ENCODE measurements at places on chromosomes 6 and 20. TPM values are rescaled to one million over a fixed set of nuclear protein-coding genes. Genes with fewer than 3 reads are reported as not detected.

The SLC17A3 gene
- not detected for total RNA-seq

The ZC3H12D gene
- total RNA-seq: 39.0 TPM

The MEP1A gene
- not detected for total RNA-seq

The ARMC2 gene
- 4.6 TPM for total RNA-seq

The MED20 gene
- total RNA-seq: 23.4 TPM

The ZBTB46 gene
- total RNA-seq: 0.31 TPM

The TPMT gene
- total RNA-seq: 7.0 TPM

DNA sequence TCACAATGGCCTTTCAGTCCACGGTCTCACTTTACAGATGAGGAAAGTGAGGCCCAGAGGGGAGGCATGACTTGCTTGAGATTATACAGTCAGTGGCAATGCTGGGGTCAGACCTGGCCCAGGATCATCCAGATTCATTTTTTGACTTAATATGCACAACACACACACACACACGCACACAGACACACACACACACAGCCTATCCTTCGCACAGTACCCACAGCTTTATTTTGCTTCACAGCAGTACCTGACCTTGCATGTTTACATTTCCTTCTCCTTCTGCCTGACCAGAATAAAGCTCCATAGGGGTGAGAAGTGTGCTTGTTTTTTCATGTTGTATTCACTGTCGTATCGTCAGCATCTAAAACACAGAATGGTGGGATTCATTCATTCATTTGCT is 79.8 kb downstream of the VEGFA start:
- DNase-seq: no peak
- H3K27ac ChIP-seq: no peak overlapping the region
- no peaks in the 10 kb centered on the region for H3K4me1 ChIP-seq
- no peak overlapping the region for H3K4me3 ChIP-seq
- peaks cover 2% of the 10 kb centered on the region for H3K27me3 ChIP-seq

DNA sequence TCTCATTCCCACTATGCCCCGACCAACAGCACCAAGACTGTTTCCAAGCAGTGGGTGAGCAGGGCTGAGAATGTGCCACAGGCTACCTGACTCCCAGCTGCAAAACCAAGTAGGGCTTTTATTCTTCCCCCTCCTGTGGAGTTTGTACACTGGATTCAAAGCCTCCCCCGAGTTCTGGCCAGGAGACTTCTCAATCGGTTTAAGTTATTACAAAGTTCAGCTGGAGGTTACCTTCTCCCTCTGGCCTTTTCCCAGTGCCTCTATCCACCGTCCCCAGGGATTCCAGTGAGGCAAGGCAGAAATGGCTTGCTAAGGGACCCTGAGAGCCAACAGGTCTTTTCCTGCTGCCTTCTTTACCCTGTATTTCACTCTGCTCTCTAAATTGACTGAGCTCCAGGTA is 217.0 kb downstream of the ADGRG6 start:
- no peak for DNase-seq
- no peak overlapping the region for H3K27ac ChIP-seq
- H3K36me3 ChIP-seq: no peaks in the 10 kb centered on the region
- H3K4me3 ChIP-seq: no peak overlapping the region

GRCh38 chr20:9677100-9677623 is 161.7 kb downstream of the PAK5 start:
- H3K36me3 ChIP-seq: no peaks in the 10 kb centered on the region
- DNase-seq: no peak
- H3K4me3 ChIP-seq: no peak overlapping the region
- no peak overlapping the region for H3K27ac ChIP-seq
- H3K27me3 ChIP-seq: no peaks in the 10 kb centered on the region
- H3K4me1 ChIP-seq: no peaks in the 10 kb centered on the region

- no peak overlapping the region for H3K4me3 ChIP-seq
- H3K27me3 ChIP-seq: no peaks in the 10 kb centered on the region
- H3K36me3 ChIP-seq: no peaks in the 10 kb centered on the region
- no peak overlapping the region for H3K27ac ChIP-seq
- no peak for DNase-seq
Measured at GRCh38 chr6:82612475-82613039, 248.9 kb downstream of the TPBG start.

DNA sequence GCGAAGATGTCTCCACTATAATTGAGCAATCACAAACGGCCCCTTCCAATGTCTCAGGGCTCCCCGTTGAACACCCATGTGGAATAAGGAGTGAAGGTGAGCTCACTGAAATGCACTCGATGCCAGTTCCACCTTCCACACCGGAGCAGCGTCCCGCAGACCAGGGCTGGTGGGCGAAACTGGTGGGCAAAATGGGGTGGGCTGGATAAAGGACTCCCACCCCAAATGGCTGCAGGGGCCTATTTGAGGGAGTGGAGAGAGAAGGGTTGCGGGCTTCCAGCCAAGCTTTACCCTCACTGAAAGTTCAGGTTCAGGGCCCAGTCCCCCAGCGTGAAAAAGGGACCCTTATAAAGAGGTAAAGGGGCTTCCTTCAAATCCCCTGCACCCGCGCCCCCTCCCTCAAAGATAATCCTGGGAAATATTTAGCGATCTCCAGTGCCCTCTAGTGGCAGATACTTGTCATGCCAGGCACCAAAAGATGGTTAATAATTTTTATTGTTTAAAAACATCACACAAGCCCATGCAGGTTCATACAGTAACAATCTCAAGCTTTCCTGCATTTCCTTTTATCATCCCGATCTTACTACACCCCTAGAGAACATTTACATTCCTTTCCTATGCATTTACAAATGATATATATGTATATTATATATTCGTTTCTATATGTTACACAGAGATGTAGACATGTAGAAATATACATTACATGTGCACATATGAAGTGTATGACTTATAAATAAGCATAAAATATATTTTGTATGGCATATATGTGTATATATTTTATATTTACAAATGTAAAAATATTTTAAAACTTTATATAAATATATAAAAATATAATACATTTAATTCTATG is 58.2 kb upstream of the NKX2-2 start:
- no peaks in the 10 kb centered on the region for H3K36me3 ChIP-seq
- peak; percentile 21 for DNase-seq
- H3K27me3 ChIP-seq: peaks cover 15% of the 10 kb centered on the region
- peaks cover 6% of the 10 kb centered on the region for H3K4me1 ChIP-seq

GRCh38 chr6:75224303-75224926 is 18.6 kb upstream of the COL12A1 start:
- H3K4me1 ChIP-seq: no peaks in the 10 kb centered on the region
- H3K36me3 ChIP-seq: no peaks in the 10 kb centered on the region

DNA sequence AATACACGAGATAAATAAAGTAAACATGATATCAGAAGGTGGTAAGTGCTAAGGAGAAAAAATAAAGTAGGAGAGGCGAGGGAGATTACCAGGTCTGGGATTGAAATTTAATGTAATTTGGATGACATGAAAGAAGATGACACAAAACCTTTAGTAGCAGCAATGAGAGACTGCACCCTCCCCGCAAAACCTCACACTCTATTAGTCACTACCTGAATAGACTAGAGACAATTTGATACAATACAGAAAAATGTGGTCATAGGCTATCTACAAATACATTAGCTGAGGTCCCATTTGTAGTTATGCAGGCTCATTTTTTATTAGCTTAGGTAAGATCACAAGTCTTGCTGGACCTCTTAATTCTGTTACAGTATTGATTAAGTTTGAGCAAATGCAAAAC is 125.5 kb downstream of the LRFN2 start:
- H3K27me3 ChIP-seq: peaks cover 2% of the 10 kb centered on the region
- no peaks in the 10 kb centered on the region for H3K36me3 ChIP-seq
- no peaks in the 10 kb centered on the region for H3K4me1 ChIP-seq
- no peak overlapping the region for H3K4me3 ChIP-seq

- no peak overlapping the region for H3K27ac ChIP-seq
- H3K4me1 ChIP-seq: no peaks in the 10 kb centered on the region
- no peak for DNase-seq
- H3K27me3 ChIP-seq: no peaks in the 10 kb centered on the region
Measured at GRCh38 chr20:53974785-53975555, 95.4 kb downstream of the BCAS1 start.

GRCh38 chr6:131657630-131658111 is 20.6 kb downstream of the ENPP3 start:
- no peaks in the 10 kb centered on the region for H3K36me3 ChIP-seq
- no peak for DNase-seq
- H3K4me3 ChIP-seq: no peak overlapping the region
- H3K27ac ChIP-seq: no peak overlapping the region

- no peaks in the 10 kb centered on the region for H3K36me3 ChIP-seq
- no peak overlapping the region for H3K27ac ChIP-seq
- peaks cover 1% of the 10 kb centered on the region for H3K27me3 ChIP-seq
Measured at GRCh38 chr6:57298741-57299140, 18.7 kb upstream of the PRIM2 start.

DNA sequence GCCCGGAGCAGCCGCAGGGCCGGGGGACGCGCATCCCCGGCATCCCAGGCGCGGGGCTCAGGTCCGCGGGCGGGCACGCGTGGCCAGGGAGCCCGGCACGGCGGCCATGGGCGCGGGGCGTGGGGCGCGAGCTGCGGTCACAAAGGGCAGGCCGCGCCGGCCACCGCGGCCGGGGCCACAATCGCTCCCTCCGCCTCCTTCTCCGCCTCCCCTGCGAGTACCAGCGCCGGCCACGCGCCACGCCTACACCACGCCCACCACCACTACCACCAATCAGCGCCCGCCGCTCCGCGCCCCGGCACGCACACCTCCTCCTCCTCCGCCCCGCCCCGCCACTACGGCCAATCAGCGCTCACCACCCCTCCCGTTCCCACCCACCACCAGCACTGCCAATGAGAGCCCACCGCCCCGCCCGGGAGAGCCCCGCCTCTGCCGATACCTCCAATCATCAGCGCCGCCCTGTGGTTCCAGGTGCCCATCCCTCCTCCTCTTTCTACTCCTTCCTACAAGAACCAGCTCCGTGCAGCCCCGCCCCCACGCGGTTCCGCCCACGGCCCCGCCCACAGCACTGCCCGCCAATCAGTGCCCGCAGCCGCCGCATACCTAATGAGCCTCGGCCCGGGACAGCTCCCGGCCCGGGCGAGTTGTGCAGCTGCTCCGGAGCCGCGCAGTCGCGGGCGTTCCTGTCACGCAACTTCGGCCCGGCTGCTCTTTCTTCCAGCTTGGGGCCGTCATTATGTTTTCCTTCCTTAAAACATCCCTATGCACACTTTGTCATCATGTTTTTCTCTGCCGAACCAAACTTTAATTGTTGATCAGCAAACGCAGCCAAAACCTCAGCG is at the start of gene RPS6KA2:
Gene RPS6KA2, minus strand, starts transcription at position 219 of the 842 bp plus-strand sequence. CDS start 232 bp downstream, outside the sequence.
- H3K27me3 ChIP-seq: peaks cover 39% of the 10 kb centered on the region
- peaks cover 16% of the 10 kb centered on the region for H3K4me1 ChIP-seq
- peak within 1 kb of the TSS; percentile 85 for H3K4me3 ChIP-seq
- peak within 1 kb of the TSS; percentile 66 for H3K27ac ChIP-seq
- peak; percentile 100 for DNase-seq
- H3K36me3 ChIP-seq: no peaks in the 10 kb centered on the region

GRCh38 chr6:74755196-74755595 is 450.7 kb downstream of the COL12A1 start:
- no peaks in the 10 kb centered on the region for H3K36me3 ChIP-seq
- no peaks in the 10 kb centered on the region for H3K4me1 ChIP-seq
- DNase-seq: no peak
- H3K4me3 ChIP-seq: no peak overlapping the region
- no peaks in the 10 kb centered on the region for H3K27me3 ChIP-seq

- no peak overlapping the region for H3K4me3 ChIP-seq
- no peak for DNase-seq
- peaks cover 1% of the 10 kb centered on the region for H3K36me3 ChIP-seq
- no peak overlapping the region for H3K27ac ChIP-seq
Measured at GRCh38 chr20:59662161-59662560, 57.8 kb downstream of the PHACTR3 start.

DNA sequence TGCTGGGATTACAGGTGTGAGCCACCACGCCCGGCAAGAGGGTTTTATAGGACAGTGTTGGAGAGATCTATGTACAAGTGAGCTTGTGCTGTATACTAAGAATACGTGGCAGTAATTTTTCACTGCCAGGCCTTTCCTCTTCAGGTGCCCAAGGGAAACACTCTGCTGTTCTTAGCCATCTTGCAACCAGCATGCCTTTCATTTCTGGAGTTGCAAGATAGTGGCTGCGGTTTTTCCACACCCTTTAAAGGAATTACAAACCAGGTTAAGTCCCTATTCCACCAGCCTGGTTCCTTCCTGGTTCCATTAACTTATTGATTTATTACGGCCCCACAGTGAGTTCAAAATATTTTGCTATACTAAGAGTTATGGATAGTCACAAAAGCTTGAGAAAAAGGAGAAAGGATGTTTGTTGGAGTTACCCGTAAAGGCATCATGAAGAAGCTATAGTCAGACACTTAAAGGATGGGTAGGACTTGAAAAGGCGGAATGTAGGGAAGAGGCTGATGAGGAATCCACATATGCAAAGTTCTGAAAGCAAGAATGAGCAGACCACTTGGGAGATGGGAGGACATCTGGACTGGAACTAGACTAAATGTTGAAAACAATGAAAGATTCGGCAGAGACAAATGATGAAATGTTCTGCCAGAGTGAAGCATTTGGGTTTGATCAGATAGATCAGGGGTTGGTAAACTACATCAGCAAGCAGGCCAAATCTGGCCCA is 61.4 kb upstream of the ASIP start:
- H3K4me1 ChIP-seq: no peaks in the 10 kb centered on the region
- H3K36me3 ChIP-seq: no peaks in the 10 kb centered on the region
- DNase-seq: no peak
- peaks cover 7% of the 10 kb centered on the region for H3K27me3 ChIP-seq
- H3K27ac ChIP-seq: no peak overlapping the region
- no peak overlapping the region for H3K4me3 ChIP-seq

- peaks cover 12% of the 10 kb centered on the region for H3K4me1 ChIP-seq
- H3K36me3 ChIP-seq: peaks cover 21% of the 10 kb centered on the region
- no peak overlapping the region for H3K4me3 ChIP-seq
- DNase-seq: no peak
Measured at GRCh38 chr6:128074567-128074966, 173.7 kb upstream of the THEMIS start.

DNA sequence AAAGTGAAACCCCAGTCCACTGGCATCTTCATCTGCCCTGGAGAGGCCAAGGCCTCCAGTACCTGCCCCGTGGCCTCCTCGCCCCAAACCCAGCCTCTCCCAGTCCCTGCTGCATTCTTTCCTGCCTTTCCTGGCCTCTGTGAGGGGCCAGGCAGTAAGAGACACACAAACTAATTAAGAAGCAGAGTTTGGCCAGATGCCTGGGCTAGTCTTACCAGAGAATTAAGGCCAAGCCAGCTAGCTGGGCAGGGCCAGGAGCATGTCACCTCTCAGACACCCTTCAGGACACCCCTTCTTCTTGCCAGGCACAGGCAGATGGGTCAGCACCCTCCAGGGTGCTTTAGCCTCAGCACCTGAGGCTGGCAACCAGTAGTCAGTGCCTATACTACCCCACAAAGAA is 2.4 kb downstream of the MDGA1 start:
- H3K36me3 ChIP-seq: no peaks in the 10 kb centered on the region
- peak overlapping the region; percentile 67 for H3K4me3 ChIP-seq
- peaks cover 40% of the 10 kb centered on the region for H3K27me3 ChIP-seq
- no peak for DNase-seq
- peaks cover 15% of the 10 kb centered on the region for H3K4me1 ChIP-seq

GRCh38 chr6:30031381-30031780 is 29.7 kb upstream of the POLR1H start:
- H3K27ac ChIP-seq: no peak overlapping the region
- no peaks in the 10 kb centered on the region for H3K27me3 ChIP-seq
- peaks cover 25% of the 10 kb centered on the region for H3K36me3 ChIP-seq

- DNase-seq: no peak
- H3K36me3 ChIP-seq: no peaks in the 10 kb centered on the region
- H3K27ac ChIP-seq: no peak overlapping the region
- peaks cover 2% of the 10 kb centered on the region for H3K27me3 ChIP-seq
Measured at GRCh38 chr6:40348591-40348990, 238.6 kb downstream of the LRFN2 start.
